ENCODE measurements at places on chromosomes 5 and 9.

DNA sequence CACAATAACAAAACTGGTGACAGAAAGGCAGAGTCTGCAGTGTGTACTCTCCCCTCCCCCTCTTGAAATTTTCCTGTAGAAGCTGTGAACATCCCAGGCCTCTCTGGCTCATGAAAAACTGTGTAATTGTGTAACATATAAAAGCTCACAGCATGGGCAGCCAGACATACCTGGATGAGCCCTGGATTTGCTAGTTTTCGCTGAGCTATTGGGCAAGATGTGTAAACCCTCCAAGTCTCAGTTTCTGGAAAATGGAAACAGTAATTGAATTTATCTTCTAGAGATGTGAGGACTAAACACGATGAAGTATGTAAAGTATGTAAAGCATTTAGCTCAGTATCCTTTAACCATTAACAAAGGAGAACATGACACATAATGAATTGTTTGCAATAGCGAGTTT is 143.2 kb upstream of the ANKH start:
- DNase-seq = no peak

DNA sequence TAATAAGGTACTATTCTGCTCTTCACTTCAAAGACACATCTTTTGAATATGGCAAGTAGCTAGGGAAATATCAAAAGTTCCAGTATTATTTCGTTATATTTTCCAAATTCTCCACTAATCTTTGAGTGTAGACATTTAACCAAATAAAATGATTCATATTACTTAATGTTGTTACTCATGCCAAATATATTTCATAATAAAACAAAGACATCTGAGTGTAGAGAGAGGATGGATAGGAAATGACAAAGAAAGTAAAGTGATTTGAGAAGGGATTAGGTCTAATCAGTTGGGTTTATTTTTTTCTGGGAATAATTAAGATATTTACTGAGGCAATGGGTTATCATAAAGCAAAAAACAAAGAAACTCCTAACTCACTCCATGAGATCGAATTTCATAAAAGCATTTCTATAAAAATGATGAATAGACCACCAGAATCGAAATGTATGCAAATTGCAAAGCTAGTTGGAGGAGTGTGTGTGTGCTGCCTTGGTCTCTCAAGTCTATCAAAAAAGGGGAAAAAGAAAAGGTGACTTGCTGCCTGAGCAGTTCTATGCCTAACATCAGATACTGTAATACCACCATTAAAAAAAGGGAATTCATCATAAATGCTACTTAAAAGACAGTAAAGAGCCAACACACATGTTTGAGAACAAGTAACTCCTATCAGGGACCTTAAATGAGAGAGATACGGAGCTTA is 255.5 kb downstream of the PDE4D start:
- DNase-seq = no peak

GRCh38 chr9:133981958-133982681 is 10.0 kb downstream of the VAV2 start:
- DNase-seq = no peak

GRCh38 chr5:181187500-181188213 is 17.3 kb downstream of the TRIM7 start:
- peak; percentile 67 for DNase-seq

- DNase-seq = no peak
Observed at GRCh38 chr9:90546200-90546599, 96.4 kb downstream of the DIRAS2 start.

DNA sequence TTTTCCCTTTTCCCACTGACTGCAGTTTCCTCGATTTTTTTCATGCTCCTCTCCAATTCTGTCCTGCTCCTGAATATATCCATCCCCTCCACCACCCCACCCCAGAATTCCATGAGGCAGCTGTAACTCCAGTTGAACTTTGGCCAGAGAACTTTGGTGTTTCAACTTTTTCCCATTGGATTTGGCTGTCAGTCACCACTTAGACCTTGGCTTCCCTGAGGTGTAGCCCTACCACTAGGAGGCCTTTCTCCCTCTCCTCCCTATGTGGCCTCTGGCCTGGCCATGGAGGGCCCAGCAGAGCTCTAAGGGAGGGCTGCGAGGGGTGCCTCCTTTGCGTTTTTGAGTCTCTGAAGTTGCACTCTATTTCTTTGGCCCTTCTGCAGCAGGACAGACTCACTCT is 261.3 kb downstream of the PIK3R1 start:
- no peak for DNase-seq

DNA sequence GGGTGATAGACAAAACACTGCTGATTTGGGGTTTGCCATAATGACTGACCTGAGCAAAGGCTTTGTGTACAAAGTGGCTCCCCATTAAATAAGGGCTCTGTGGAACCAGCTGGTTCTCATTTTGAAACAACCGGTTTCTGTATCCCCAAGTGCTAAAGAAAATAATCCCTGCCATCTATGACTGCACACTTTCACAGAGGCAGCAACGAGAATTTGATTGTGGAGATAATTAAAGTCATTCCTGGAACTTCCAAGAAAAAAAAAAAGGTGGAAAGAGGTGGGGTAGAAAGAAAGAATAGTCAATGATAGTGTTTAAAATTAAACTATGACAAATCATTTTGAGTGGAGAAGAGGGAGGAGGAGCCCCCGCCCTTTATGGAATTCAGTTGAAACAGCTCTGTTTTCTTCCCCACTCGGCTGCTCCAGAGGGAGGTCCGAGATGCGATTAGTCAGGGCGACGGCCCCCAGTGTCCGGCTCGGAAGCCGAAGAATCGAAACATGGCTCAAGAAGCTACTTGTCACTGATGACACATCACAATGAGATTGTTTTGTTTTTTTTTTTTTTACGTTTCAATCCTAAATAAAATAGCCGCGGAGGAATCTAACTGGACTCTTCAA is 38.4 kb downstream of the EBF1 start:
- DNase-seq = no peak

DNA sequence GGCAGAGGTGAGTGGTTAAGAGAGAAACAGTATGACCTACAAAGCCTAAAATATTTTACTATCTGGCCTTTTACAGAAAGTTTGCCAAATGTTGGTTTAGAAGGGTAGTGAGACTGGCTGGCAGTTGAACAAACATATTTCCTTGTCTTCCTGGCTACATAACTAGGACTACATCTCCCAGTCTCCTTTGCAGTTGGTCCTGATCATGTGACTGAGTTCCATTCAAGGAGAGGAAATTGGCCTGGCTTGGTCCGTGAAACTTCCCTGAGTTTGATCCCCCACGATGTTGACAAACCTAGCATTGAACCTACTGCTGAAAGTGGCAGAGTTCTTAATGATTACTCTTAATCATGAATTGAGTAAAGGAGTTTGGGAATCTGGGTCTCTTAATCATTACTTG is 280.8 kb downstream of the SLIT3 start:
- DNase-seq = no peak

DNA sequence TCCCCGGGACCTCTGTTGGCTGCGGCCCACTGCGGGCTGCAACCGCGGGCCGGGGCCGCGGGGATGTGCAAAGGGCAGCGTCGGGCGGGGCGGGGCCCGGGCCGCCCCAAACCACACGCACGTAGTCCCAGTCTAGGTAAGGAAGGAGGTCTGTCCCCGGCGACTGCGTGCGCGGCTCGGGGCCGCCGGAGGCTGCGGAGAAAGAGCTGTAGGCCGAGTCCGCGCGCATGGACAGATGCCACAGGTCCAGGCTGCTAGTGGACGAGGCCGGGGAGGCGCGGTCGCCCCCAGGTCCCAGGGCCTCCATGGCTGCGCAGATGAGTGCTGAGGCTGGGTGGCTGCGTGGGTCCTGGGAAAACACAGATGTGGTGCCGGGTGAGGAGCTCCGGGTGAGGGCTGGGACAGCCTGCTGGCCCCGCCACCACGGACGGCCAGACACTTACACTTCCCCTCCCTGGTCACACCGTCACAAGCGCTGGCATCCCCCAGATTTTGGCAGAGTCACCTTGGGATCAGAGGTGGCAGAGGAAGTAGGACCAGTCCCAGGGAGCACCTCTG is 4.5 kb downstream of the SHROOM1 start:
- DNase-seq = no peak

DNA sequence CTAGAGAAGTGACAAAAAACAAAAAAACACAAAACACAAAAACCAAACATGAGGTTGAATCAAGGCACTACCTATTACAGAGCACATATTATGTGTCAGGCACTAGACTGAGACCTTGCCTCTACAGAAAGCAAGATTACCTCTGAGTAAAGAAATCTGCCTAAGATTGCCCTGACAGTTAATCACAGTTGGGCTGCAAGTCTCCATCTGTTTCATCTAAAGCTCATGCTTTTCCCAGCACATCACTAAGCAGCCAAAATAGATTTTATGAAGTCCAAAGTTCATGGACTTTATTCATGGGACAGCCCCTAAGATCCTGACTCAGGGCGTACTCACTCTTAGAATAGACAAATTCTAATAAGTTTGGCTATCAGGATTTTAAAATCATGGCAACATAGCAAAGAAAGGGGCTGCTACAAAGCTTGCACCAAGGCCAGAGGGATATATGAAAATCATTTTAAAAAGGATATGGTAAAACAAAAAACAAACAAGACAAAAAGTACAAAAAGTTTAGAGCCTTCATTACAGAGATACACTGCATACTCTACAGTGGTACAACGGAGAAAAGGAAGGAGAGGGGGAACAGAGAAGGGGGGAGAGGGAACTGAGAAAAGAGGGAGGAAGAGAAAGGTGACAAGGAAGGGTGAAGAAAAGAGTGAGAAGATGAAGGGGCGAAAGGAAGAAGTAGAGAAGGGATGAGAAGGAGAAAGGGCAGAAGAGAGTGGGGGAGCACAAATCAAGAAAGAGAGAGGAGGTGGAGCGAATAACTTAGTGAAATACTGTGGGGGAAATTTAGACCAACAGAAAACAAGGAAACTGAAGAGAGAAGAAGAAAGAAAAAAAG is 58.2 kb downstream of the RICTOR start:
- no peak for DNase-seq

DNA sequence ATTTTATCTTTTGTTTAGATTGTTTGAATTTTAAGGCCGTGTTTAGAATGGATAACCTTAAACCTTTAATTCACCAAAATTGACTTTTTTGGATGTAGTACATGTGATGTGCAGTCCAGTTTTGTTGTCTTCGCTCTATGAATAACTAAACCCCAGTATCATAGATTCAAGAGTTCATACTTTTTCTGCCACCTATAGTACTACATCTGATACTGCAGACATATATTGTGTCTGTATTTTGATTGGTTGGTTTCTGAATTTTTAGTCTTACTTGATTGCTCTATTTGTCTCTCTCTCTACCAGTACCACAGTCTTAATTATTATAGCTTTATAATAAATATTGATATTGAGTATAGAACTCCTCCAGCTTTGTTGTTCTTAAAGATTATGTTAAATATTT is 58.1 kb downstream of the PPIP5K2 start:
- no peak for DNase-seq

DNA sequence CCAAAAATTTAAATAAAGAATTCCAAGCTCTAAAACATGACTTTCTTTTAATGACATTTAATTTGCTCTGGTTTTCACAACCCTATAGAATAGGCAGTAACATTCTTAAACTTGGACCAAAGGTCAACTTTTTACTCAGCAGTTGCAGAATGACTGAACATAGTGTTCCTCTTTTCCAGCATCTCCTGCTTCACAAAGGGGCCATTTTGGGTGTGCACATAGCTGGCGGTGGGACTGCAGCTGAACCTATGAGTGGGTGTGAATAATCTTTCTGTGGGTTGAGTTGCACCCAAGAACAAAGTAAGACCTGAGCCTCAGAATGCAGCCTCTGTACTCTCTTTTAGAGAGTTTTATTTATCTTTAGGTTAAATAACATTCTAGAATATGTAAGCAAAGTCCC is 96.9 kb upstream of the HAPLN1 start:
- DNase-seq = no peak

DNA sequence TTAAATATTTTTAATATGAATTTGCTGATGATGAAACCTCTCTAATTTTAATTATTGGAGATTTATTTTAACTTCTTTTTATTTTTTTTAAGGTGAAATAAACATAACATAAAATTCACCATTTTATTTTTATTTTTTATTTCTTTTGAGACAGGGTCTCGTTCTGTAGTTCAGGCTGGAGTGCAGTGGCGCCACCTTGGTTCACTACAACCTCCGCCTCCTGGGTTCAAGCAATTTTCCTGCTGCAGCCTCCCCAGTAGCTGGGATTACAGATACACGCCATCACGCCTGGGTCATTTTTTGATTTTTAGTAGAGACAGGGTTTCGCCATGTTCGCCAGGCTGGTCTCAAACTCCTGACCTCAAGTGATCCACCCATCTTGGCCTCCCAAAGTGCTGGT is 402.9 kb downstream of the PRR16 start:
- no peak for DNase-seq

DNA sequence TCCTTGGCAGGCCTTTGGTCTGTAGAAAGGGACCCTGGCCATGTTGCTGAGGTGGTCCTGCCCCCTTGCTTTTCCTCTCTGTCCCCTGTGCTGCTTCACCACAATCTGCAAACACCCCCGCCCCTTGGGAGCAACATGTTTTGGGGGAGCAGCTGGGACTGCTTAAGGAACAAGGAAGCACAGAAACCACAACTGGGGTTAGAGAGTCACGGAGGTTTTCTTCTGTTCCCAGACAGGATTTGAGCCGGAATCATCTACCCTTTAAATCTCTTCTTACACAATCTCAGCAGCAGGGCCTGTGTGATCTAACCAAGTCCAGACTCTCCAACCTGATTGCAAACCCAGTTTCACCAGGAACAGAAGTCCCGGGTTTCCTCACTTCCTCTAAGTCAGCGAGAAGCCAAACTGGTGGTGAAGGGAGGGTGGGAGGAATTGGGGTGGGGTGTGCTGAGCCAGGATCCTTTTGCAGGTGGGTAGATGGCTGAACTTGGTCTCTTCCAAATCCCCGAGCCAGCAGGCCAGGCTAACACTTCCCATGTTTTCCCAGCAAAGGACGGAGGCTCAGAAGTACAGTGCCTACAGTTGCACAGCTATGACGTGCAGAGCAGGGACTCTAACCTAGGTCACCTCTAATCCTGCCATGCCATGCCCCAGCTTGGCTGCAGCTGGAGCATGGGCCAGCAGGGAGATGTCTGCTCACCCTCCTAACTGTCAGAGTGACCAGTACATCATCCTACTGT is 25.0 kb downstream of the SH3PXD2B start:
- DNase-seq = no peak

GRCh38 chr9:16625811-16626210 is 244.7 kb downstream of the BNC2 start:
- no peak for DNase-seq

- DNase-seq = no peak
Observed at GRCh38 chr9:97366476-97366875, 45.4 kb upstream of the TDRD7 start.

GRCh38 chr9:127684576-127684975 is 22.2 kb upstream of the CFAP157 start:
- DNase-seq = no peak

DNA sequence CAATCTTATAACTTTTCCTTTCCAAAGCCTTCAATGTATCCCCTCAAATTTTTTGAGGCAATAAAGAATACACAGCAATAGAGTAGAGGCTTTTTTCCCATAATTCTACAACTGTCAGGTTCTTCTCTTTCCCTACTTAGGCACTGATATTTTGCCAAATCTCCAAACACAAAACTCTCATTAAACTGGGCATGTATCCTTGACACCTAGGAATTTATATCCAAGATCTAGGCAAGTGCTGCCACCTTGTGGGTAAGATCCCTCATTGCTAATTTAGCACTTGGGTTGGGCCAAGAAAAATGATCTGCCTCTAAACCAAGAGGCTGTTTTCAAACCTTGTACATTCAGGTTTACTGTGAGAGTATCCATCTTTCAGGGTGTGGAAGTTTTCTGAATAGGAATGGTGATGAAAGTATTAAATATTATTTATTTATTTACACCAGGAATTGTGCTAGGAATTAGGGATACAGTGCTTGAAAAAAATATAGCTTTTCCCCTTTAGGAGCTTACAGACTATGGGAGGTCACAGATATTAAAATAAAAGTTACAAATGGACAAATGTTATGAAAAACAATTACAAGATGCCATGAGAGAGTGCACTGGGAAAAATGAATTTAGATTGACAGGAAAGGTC is 17.6 kb downstream of the TSTD2 start:
- peak; percentile 35 for DNase-seq

Data from stimulated activated naive CD8-positive, alpha-beta T cell treated with anti-CD3 and anti-CD28 coated beads, Interleukin-15, amount 100 ng/mL, for 72 hours (primary cell).